ENCODE measurements at places on chromosomes 4 and X. TPM values are rescaled to one million over a fixed set of nuclear protein-coding genes. Genes with fewer than 3 reads are reported as not detected.

DNA sequence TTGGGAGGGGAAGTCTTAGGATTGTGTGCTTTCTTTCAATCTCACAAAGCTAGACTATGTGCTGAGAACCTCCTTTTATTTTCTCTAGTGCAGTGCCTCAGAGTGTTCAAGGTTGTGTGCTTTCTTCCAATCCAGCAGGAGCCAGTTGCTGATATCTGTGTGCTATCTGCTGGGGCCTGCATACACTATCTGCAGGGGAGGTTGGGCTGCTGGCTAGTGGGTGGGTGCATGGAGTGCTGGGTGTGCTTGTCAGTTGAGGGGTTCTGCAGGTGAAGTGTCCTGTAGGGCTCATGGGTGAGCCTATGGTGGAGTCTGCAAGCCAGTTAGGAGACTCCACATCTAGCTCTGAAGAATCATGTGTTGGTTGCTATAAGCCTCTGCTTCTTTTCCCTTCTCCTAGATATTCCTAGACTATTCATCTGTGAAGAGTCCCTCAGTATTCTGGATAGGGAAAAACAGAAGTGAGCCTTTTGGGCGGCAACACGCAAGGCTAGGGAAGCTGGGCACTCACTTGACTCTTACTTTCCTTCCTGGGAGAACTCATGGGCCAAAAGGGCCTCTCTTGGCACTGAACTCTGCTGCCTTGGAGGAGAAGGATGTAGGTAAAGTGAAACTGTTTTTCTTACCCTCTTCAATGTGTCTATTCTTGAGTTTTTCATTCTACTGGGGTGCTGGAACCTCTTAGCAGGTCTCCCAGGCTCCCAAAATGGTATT lies 8.0 kb upstream of the CISD2 start:
- H3K36me3 ChIP-seq = no peaks in the 10 kb centered on the region
- H3K4me3 ChIP-seq = no peak overlapping the region
- no peaks in the 10 kb centered on the region for H3K27me3 ChIP-seq

DNA sequence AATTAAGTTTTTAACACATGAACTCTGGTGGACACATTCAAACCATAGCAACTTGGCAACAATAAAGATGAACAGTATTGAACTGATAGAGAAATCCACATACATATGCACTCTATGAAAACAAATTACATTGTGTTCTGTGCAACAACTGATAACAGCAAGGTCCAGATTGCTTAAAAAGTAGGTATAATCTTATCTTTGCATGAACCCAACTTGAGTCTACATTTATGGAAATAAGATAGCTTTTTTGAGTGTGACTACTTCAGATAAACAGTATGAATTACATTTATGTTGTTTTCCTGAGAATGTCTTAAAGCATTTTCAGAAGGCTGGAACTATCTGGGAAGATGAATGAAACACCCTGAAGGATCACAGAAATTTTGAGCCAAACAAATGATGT lies 212.6 kb upstream of the GK2 start:
- no peak overlapping the region for H3K4me3 ChIP-seq
- no peak overlapping the region for H3K27ac ChIP-seq
- no peak for DNase-seq
- H3K4me1 ChIP-seq = peaks cover under 1% of the 10 kb centered on the region
- no peaks in the 10 kb centered on the region for H3K36me3 ChIP-seq

Gene BCLAF3
- 21.1 TPM for total RNA-seq

DNA sequence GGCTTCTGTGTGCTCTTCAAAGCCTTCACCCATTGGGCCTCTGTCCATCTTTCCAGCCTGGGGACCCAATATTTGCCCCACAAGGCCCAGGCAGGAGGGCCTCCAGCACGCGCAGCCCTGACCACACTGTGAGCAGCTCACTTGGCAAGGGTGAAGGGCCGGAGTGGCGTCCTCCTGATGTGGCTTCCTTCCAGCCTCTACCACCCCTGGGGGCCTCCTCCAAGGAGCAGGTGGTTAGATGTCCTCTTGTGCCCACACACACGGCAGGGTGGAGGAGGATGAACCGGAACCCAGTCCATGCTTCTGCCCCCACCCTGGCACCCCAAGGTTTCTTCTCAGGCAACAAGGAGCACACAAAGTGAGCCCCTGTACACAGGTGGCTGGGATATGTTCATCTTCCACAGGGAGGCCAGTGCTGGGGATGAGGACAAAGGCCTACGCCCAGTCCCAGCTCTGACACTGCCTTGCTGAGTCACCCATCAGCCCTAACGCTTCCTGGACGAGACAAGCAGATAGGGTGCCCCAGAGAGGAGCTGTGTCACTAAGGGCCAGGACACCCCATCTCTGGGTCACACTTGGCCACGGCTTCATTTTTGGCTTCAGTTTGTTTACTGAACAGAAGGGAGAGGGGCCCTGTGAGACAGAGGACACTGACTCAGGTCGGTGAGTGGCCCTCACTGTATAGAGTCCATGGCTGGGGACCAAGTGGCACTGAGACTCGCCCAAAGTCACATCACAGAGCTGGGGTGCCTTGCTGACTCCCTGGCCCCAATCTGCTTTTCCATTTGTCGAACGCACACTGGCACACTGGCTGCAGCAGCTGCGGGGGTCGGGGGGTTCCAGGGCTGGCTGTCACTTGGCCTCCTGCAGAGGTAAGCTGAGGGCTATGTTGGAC lies 1.9 kb downstream of the UBL4A start:
- no peak for DNase-seq
- no peak overlapping the region for H3K4me3 ChIP-seq
- H3K36me3 ChIP-seq = no peaks in the 10 kb centered on the region
- H3K27ac ChIP-seq = no peak overlapping the region

- no peak overlapping the region for H3K27ac ChIP-seq
- H3K4me3 ChIP-seq = no peak overlapping the region
- H3K36me3 ChIP-seq = no peaks in the 10 kb centered on the region
Observed at GRCh38 chr4:27239641-27240040, 379.0 kb downstream of the STIM2 start.

Gene TMEM185A
- 28.6 TPM for total RNA-seq

DNA sequence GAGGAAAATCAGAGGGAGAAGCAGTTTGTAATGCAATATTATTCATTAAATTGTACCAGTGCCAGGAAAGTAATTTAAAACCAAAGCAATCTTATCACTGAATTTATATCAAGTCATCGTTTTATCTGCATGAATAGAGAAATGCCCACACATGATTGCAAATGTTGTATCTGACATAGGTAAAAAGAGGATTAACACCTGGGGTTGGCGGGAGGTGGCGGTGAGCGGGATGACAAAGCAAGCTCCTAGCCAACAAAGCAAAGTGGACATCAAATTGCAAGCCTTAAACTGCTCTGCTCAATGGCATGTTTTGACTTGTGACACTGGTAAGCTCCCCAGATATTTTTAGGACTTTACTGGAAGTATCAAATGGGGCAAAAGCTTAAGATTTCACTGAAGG lies 16.4 kb downstream of the HPGD start:
- no peaks in the 10 kb centered on the region for H3K4me1 ChIP-seq
- H3K27me3 ChIP-seq = no peaks in the 10 kb centered on the region
- no peak overlapping the region for H3K27ac ChIP-seq
- H3K36me3 ChIP-seq = no peaks in the 10 kb centered on the region
- H3K4me3 ChIP-seq = no peak overlapping the region
